Midbrain (tissue), 1 donor: ENCODE measurements at places on chromosomes 4 and X.
A peak's percentile ranks its signal among the peaks of the same experiment; 100 is the strongest.

DNA sequence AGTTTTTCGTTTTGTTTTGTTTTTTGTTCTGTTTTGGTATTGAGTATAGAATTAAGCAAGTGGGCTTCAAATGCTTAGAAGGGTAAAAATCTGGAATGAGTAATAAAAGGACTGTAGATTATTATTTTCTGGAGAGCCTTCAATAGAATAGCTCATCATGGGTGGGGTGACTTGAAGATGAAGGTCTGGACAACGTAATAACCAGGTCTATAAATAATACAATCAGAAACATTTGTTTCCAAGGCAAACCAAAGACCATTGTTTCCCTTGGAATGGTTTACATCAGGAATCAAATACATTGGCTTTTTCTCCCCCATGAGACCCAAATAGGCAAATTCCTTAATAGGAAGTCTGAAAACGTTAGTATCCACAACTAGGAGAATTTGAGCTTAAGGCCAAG lies 721.6 kb downstream of the RPA4 start:
- no peak for DNase-seq

DNA sequence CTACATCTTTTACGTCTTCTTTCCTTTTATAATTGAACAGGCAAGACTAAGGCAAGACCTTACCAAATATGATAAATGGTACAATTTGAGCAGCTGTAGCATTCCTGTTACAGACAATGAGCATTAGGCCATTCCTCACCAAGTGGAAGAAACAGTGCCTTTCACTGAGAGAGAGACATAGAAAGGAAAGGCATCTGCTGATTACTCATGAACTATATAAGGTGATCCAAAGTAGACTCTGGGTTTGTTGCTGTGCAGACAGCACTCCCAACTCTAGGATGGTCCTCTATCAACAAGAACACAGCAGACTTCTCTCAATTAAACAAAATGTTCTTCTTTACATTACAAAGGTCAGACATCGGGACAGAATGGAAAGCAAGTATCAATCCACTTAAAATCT lies 91.9 kb downstream of the FAM13A start:
- no peak for DNase-seq

DNA sequence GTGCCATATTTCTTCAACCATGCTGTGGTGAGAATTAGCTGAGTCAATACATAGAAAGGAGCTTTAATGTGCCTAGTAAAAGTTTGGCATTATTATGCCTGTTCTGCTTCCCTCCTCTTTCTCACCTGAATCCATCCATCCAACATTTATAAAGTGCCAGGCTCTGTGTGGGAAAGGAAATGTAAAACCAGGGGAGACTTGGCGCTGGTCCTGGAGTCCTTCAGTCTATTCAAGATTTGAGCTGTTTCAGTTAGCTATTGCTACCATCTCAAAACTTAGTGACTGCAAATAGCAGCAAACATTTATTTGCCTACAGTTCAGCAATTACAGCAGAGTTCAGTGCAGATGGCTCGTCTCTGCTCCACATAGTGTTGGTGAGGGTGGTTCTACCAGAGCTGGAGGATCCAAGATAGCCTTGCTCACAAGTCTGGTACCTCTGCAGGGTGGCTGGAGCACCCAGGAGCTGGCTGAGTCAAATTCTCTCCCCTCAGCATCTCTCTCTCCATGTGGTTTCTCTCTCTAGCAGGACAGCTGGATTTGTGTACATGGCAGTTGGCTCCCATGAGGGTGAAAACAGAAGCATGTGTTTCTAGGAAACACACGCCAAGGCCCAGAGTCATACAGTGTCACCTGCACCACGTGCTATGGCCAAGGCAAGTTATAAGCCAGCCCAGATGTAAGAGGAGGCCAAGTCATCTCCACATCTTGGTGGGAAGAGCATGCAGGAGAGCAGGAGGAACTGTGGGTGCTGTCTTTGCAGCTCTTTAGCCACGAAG lies 77.3 kb downstream of the FHDC1 start:
- no peak for DNase-seq

- DNase-seq: no peak
Measured at GRCh38 chrX:40097141-40097503, 636 bp downstream of the BCOR start.

- no peak for DNase-seq
Measured at GRCh38 chrX:40209951-40210617, 112.3 kb upstream of the BCOR start.

DNA sequence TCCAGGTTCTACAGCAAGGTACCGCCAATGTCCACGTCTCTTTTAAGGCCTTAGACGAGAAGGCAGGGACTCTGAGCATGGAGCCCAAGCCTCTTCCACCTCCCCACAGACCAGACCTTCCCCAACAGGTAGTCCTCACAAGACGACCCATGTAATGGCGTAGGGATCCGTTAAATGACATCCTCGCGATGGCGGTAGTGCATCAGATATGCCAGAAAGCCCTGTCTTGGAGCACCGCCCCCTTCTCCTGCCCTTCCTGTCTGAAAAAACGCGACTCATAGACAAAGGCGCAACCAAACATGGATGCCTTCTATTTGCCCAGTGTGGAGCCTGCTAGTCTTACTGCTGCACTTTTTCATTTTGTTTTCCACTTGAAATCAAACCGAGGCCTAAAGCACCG lies 185.4 kb downstream of the OR13H1 start:
- peak; percentile 89 for DNase-seq

DNA sequence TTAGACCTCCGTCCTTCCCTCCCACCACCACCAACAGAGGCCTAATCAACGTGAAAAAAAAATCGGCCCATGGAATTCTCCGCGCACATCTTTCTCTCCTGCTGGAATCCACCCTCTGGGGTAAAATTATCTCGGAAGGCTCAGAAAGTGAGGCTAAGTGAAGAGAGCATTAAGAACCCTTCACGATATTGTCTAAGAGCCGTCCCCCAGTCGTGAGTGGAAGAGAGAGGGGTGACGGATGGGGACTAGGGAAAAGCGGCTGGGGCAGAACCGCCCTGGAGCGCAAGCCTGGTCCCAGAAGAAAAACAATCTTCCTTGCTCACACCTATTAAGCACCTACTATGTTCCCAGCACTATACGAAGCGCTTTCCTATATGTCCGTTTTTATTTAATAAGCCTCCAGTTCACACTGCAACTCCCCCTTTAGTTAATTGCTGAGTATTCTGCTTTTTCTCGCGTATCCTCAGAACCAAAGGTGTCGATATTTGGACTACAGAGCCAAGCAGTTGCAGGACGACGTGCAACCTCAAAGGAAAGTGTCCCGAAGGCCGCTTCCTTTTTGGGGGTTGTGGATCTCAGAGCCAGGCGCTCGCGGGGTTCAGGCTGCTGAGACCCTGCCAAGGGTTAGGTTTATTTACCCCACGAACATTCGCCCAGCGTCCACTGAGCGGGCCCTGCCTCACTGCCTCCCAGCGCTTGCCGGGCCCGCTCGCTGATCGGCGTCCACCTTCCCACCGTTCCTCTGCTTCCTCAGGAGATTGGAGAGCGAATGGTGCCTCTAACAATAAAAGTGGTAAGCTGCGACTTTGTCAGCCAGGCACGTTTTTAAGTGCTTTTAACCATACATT lies 889 bp downstream of the MGARP start:
- DNase-seq: no peak

DNA sequence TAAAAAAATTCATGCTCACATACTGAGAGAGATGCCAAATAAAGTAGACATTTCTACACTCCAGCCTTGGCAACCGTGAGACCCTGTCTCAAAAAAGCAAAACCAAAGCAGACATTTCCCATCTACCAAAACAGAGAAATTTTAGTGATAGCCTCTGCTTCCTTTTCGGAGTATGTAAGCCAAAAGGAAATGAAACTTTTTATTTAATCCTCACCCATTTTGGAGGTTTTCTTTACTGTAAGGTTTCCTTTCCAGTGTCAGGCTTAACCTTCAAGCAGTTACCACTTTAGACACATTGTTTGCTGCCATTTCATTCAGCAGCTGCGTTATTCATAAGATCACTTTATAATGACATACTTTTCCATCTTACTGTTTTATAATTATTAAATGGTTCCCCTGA lies 15.9 kb downstream of the ADD1 start:
- DNase-seq: no peak

DNA sequence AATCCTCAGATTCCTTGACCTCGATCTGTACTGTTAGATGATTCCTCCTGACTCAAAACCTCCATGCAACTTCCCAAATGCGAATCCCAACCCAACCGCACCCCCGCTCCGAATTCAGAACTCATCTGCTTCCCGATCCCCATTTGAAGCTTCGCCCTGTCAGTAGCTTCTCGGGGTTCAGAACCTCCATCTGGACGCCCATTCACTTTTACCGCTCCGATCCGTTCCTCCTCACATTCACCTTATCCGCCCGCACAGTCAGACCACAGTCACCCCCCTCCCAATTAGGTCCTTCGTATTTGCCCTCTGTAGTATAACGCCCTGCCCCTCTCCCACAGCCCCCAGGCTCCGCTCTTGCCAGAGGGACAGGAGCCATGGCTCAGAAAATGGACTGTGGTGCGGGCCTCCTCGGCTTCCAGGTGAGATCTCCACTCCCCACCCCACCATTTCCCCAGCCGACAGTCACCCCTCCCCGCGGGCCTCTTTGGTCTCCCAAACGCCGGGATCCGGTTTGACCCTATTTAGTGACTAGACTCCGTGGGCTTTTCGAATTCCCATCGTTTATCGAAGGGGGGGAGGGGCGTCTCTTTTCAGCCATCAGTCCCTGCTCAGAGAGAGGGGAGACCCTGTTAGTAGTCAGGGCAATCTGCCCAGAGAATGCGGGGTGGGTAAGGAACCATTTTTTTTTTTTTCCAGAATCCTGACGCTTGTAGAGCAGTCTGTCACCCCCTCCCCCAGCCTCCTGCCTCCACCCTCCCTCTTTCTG lies 691 bp downstream of the MAGED1 start:
- DNase-seq: no peak

DNA sequence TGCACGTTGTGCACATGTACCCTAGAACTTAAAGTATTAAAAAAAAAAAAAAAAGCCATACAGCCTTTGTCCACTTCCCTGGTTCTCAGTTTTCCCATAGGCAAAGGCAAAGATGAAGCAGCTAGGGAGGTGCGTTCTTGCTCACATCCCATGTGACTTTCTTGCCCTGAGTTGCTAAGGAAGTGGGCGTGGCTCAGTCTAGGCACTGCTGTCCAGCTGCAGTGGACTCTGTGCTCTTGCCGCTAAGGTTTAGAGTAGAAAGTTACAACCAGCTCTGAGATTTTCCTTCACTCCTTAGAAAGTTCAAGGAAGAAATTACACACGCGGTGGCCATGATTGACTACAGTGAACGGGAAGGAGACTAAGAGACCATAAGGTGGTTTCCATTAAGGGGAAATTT lies 144.7 kb downstream of the NAA11 start:
- DNase-seq: no peak

DNA sequence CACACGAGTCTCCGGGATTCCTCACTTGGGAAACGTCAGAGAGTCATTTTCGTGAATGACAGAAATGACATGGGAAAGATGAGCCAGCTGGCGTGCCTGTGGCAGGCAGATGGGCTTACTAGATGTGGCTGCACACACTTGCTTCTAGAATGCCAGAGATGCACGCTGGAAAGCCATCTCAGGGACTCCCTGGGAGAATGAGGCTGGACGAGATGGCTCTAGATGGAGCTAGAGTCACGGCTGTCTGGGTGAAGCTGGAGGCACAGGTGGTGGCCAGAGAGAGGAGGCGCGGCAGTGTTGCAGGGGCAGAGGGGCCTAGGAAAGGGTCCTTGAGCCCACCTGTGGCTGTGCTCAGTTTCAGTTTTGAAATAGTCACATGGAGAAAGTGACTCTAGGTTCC lies 26.0 kb downstream of the TKTL1 start:
- no peak for DNase-seq

- no peak for DNase-seq
Measured at GRCh38 chr4:108941904-108942430, 179.1 kb upstream of the ETNPPL start.

DNA sequence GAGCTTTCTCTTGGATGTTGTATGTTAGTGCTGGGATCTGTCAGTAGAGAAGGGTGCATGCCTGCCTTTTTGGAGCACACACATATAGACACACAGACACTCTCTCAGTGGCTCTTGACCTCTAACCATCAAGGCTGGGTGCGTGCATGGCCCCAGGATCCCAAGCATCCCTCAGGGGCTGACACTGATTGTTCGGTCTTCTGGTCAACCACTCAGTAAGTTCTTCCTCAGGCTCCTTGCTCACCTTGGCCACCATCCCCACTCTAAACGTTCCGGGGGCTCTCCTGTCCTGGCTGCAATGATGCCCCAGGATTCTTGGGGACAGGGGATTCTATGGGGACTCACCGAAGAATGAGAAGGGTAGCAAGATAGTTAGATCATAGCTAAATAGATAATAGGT lies 179.6 kb downstream of the SHOX start:
- DNase-seq: no peak

DNA sequence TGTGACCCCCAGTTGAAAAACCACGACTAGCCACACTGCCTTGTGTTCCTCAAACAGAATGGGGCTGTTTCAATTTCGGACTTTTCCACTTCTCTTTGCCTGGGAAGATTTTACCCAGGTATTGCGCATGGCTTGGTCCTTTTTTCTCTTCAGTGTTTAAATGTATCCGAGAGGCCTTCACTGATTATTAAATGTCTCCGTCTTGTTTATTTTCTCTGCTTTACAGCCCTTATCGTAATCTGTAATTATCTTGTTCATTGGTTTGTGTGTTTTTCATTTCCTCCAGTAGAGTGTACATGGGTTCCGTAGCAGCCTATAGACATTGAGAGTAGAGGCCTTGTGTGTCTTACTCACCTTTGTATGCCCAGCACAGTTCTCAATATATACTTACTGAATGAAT lies 2.4 kb downstream of the MOSPD2 start:
- no peak for DNase-seq

DNA sequence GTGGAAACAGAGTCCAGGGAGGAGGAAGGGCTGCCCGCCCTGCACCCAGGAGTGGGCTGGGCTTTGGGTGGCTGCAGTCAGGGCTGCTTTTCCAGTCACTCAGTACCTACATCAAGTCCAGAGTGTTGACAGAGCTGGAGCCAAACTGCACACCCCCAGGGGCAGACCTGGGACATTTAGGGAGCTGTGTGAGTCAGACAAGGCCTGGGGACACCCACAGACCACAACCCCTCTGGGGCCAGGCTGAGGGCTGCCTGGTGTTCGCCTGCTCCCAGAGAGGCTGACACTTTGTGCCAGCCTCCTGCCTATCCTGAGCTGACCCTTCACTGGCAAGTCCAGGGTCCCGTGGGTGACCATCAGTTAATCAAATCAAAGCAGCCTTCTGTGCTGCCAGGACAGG lies 240.0 kb downstream of the BCOR start:
- DNase-seq: no peak

- no peak for DNase-seq
Measured at GRCh38 chr4:55768291-55768690, 51.3 kb upstream of the EXOC1L start.

DNA sequence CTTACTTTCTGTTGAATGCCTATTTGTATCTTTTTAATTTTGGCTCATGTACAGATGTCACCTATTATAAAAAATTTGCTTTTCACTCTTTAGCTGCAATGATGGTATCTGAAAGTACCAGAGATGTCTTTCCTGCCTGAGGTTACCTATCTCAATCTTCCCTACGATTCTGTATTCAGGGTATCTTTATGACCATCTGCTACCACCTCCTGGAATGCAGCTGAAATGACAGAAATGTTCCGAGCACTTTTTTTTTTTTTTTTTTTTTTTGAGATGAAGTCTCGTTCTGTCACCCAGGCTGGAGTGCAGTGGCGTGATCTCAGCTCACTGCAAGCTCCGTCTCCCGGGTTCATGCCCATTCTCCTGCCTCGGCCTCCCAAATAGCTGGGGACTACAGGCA lies 136.4 kb downstream of the REPS2 start:
- DNase-seq: no peak
